Pulmonary artery endothelial cell (primary cell): ENCODE measurements at places on chromosomes 13 and 19. TPM values are rescaled to one million over a fixed set of nuclear protein-coding genes. Genes with fewer than 3 reads are reported as not detected.

GRCh38 chr19:3818466-3818865 is 32.3 kb upstream of the MATK start:
- DNase-seq, result no peak

KLK2 gene
- not detected in 2 replicates for total RNA-seq

ZNF77 gene
- total RNA-seq, result 7.6 and 8.6 TPM in 2 replicates

KCNJ14 gene
- 0.20 and 0.39 TPM in 2 replicates for total RNA-seq

DNA sequence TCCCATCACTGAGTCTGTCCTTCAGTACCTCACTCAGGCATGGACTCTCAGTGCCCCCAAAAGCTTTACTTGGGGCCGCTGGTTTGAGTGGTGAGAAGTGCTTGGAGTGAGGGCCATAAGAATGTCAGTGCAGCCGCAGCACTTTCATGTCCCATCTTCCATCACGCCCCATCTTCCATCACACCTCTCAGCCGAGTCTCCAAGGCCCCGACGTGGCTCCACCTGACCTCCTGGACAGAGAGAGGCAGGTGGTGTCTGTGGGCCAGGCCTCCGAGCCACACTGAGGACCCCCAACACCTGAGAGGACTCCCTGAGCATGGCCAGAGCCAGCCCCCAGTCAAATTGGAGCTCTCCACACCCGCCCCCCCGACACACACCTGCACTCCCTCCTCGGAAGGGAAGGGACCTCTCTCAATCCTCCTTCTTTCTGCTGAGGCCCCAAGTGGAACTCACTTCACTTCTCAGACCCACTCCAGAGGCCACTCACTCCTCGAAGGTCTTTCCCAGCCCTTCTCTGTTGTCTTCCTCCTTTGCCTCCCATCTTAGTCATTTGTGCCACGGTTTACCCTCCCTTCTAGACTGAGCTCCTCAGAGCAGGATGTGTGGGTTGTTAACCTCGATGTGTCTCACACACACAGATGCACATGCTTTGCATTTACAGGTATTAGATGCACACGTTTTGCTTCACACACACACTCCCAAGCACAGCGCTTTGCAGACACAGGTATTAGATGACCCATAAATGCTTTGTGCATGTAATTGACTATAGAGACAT is 65.7 kb upstream of the ATP12A start:
- no peak for DNase-seq

- no peak for DNase-seq
Measured at GRCh38 chr13:92894447-92894846, 332.2 kb upstream of the GPC6 start.

PCSK4 gene
- 0.59 and 0.92 TPM in 2 replicates for total RNA-seq

KIR3DL3 gene
- total RNA-seq, result not detected in 2 replicates

DNA sequence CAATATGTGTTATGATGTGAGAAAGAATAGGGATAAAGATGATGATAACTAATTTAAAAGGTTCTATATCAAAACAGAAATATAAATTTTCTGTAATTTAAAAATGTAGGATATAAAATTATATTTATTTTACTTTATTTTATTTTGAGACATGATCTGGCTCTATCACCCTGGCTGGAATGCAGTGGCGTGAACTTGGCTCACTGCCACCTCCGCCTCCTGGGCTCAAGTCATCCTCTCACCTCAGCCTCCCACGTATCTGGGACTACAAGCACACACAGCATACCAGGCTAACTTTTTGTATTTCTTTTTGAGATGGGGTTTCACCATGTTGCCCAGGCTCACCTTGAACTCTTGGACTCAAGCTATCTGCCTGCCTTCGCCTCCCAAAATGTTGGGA is 214.9 kb upstream of the SLITRK1 start:
- DNase-seq, result no peak

DNA sequence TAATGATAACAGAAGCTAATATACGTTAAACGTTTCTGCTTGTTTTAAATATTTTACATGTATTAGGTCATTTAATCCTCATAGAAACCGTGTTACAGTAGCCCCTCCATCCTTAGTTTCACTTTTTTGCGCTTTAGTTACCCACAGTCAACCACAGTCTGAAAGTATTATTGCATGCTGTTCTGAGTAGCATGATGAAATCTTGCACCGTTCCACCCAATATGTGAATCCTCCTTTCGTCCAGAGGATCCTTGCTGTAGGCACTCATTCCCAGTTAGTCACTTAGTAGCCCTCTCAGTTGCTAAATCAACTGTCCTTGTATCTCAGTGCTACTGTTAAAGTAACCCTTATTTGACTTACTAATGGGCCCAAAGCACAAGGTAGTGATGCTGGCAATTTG is 257.8 kb downstream of the ENOX1 start:
- DNase-seq, result no peak
